ENCODE measurements at places on chromosomes 4 and X.
A peak's percentile ranks its signal among the peaks of the same experiment; 100 is the strongest.

- no peak for DNase-seq
Measured at GRCh38 chr4:29653221-29653620, 1066.9 kb upstream of the PCDH7 start.

- DNase-seq: no peak
Measured at GRCh38 chr4:145602129-145602760, 16.9 kb upstream of the MMAA start.

DNA sequence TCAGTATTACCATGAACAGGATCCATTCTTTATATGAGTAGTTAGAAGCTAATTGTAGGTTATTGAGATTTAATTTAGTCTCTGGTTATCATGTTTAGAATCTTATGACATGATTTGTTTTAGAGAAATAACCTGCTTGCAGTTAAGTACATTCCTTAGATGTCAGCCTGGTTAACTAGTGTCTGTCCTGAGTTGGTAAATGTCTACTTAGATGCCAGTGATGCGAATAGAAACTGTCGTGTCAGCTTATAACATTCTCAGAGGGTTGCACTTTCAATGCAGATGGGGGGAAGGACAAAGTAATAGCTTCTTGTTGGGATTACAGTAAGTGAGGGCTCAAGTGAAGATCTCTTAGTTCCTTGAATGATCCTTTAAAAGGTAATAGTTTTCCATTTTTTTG is 227.8 kb upstream of the SPRY1 start:
- no peak for DNase-seq

DNA sequence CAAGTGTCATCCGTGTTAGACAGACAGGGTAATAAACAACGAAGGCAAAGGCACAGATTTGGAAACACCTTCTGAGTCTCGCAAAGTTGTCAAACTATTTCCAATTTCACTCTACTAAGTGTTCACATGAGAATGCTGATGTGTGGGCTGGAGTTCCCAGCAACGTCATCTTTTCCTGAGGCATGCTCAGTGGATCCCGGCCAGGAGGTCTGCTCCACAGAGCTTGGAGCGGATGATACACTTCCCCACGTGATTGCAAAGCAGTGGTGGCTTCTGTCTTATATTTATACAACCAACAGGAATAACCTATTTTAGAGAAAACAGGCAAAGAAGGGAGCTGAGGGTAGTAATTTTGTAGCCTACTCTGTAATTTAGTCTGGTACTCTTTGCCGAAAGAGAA is 40.1 kb upstream of the PDK3 start:
- DNase-seq: no peak

- no peak for DNase-seq
Measured at GRCh38 chr4:67109276-67109675, 436.0 kb downstream of the CENPC start.

- peak; percentile 48 for DNase-seq
Measured at GRCh38 chrX:46165411-46165810, 379.8 kb downstream of the ZNF674 start.

GRCh38 chr4:147546349-147546748 is 65.5 kb downstream of the EDNRA start:
- peak; percentile 42 for DNase-seq

- DNase-seq: no peak
Measured at GRCh38 chr4:125368146-125368545, 53.4 kb downstream of the FAT4 start.

DNA sequence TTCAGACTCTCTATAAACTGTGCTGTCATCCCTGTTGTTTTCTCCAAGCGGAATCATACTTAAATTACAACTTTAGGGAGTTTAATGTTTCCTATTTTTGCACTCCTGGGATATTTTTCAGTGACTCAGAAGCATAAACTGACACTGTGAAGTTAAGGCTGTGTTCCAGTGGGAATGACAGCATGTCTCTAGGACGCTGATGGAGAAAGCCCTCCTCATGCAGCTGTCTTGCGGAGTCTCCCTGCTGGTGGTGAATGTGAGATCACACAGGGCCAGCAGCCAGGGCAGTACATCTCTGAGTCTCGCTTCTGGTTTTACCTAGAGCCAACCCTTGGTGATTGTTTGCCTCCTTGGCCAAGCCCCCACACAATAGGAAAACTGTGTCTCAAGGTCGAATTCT is 53.3 kb downstream of the NFKB1 start:
- DNase-seq: no peak

GRCh38 chrX:21658152-21658737 is at the start of gene KLHL34:
KLHL34 (minus strand) TSS chrX:21658330; CDS start chrX:21657788, 542 bp downstream.
- no peak for DNase-seq

DNA sequence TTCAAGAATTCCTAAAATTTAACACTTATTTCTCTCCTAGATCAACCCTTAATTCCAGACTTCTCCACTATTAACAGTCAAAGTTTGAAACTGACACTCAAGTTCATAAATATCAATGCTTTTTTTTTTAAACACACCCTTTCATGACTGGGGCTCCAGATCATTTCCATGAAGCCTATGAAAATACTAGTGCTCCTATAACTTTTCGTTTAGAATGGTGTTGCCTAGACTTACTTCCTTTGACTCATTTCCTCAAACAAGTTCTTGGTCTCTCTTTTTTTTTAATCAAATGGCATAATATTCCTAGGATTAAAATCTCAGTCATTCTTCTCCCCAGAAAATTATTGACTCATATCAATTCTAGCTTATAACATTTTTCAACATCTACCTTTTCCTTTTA is 13.1 kb downstream of the ZMAT1 start:
- DNase-seq: no peak

GRCh38 chr4:156298230-156298629 is 344.6 kb upstream of the CTSO start:
- DNase-seq: peak; percentile 40

DNA sequence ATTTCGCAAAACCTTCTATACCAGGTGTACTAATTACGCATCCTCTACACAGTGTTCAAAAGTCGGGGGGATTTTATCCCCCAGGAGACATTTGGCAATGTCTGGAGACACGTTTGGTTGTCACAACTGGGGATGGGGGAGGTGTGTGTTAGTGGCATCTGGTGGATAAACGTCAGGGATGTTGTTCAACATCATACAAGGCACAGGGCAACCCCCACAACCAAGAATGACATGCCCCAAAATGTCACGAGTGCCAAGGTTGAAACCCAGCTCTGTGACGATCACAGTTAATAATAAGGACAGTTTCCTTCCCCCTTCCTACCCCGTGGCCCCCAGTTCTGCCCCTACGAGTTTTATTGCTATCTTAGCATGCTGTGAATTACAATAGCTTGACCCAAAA is 15.9 kb upstream of the SEL1L3 start:
- no peak for DNase-seq

- DNase-seq: no peak
Measured at GRCh38 chrX:130625386-130625785, 223.6 kb downstream of the RBMX2 start.

GRCh38 chrX:136259543-136259942 is 8.3 kb upstream of the MAP7D3 start:
- peak; percentile 49 for DNase-seq

DNA sequence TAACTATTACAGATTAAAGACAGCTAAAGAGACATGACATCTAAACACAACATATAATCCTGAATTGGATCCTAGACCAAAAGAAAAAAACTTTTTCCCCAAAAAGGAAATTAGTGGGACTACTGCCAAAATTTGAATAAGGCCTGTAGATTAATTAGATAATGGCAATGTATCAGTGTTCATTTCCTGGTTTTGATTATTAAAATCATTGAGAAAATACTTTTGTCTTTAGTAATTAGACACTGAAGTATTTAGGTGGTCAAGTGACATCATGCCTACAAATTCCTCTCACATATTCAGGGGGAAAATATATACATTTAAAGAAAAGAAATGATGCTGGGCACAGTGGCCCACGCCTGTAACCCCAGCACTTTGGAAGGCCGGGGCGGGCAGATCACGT is 10.4 kb upstream of the USO1 start:
- DNase-seq: no peak

DNA sequence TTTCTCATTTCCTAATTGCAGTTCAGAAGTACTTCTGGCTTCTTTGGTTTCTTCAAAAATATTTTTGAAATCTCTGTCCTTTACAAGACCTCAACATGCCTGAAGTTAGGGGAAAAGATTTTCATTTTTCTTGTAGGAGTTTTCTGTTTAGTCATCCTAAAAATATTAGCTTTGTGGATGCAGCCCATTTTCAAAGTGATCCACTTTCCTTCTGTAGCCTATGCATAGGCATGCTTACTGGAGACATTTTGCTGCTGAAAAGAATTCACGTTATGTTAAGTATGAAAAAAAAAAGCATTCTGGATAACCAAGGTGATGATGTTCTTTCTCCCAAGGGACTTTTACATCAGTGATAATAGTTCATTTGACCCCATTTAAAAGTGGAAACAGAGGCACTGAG is 245.6 kb downstream of the THOC2 start:
- no peak for DNase-seq

Measured in HS-5 (cell line).